ENCODE measurements at places on chromosomes 6 and 20.

DNA sequence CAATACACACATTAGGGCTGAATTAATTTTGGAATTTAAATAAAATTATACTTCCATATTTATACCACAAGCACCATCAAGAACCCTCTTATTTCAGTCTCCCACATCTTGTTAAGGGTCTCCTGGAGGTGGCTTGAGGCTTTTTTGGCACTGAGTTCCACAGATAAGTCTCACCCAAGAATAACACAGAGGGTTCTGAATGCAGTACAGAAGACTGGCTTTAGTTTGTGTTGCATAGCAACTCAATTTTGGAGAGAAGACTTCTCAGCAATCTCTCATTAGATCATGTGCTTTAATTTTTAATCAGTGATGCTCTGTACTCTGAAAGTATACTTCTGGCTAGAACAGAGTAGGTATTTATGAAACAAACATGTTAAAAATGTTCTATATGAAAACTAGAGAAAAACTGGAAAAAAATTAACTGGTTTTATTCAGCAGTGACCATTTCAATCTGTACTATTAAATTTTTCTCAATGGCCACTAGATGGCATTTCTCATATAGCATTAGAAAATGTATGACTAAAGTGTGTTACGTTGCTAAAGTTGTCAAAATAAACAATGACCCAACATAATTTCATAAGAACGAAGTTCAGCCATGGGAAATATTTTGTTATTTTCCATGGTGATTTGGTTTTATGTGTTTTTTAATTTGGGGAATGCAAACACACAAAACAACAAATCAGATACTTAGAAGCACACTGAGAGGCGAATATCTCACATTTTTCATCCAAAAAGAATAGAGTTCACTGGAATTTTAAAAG is 32.7 kb upstream of the MAP7 start:
- DNase-seq: peak; percentile 30

DNA sequence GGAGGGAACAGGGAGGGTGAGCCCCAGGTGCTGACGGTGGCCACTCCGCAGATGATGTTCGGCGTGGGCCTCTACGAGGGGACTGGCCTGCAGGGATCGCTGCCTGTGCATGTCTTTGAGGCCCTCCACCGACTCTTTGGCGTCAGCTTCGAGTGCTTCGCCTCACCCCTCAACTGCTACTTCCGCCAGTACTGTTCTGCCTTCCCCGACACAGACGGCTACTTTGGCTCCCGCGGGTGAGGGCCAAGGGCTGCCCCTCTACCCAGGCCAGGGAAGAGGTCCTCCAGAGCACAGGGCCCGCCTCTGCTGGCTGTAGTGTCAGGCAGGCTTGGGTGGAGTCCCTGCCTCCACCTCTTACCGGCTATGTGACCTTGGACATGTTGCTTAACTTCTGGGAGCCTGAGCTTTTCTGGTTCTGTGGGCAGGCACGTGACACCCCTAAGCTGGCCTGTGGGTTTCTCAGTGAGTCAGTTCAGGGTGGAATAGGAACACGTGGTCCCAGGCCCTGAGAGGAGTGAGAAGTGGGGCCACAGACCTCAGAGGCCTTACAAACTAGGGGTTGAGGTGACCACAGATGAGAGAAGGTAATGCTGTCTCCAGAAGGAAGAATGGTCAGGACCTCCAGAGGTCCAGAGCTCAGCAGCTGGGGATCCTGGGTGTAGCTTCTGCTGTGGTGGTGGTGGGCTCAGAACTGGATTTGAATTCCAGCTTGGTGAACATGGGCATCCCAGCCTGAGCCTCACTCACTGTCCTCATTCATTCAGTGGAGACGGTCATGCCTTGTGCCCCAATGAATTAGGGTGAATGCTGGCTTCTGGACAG is 11.9 kb downstream of the PCIF1 start:
- no peak for DNase-seq

- no peak for DNase-seq
These were observed 148.1 kb upstream of the MYLIP start for GRCh38 chr6:15980801-15981200.

DNA sequence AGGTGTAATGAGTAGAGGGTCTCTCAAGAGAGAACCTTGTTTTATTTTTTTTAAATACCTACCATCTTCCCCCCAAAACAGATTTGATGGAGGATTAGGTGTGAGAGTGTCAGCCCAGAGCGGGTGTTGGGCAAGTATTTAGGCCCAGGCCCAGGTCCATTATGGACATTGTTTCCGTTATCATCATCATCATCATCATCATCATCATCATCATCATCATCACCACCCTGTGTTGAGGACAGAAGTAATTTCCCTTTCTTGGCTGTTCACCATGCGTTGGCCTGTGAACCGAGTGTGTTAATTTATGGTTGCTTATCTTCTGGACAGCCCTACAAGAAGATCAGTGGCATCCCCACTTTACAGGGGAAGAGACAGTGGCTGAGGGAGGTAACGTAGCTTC is 28.6 kb downstream of the PSMF1 start:
- DNase-seq: no peak

DNA sequence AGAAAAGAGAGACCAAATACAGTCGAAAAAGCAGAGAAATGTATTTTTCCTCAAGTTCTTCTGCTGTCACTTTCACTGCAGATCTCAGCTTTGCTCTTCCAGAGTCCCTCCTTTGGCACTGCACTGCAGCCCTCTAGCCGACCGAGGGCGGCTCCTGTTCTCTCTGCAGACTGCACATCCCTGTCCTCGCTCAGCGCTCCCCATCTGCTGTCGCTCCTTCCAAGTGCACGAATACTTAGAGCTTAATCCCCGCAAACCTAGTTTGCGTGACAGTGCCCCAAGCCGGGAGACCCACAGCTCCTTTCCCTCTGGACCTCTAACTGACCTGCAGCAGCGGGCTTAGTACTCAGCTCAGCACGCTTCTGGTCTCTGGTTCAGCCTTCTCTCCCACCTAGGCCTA is 15.2 kb downstream of the RPP21 start:
- DNase-seq: no peak
